ENCODE measurements at places on chromosomes 7 and 10.

DNA sequence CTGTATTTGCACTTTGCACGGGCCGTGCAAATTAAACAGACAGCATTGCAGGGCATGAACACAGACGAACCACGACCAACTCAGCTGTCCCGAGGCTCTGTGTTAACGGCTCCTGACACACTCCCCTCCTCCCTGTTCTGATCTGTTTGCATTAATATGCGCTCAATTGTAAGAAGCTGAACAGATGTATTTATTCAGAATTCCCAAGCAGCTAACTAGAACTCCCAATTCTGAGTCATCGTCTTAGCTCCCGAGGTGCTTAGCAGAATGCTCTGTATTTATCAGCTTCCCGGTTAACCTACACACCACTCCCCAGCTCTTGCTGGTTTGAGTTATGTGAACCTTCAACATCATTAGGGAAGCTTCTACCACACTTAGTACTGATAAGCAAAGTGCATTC is 286.4 kb downstream of the PTPRN2 start:
- DNase-seq = no peak

DNA sequence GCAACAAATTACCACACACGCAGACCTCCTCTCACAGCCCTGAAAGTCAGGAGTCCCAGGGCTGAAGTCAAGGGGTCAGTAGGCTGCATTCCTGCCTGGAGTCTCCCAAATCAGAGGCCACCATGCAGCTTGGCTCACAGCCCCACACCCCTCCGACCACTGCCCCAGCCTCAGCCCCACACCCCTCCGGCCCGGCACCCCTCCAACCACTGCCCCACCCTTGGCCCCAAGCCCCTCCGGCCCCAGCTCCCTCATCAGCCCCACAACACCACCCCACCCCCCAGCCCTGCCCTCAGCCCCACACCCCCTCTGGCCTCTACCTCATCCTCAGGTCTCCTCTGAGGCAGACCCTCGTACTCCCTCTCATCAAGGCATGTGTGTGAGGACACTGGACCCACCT is 85.7 kb downstream of the DIP2C start:
- no peak for DNase-seq

DNA sequence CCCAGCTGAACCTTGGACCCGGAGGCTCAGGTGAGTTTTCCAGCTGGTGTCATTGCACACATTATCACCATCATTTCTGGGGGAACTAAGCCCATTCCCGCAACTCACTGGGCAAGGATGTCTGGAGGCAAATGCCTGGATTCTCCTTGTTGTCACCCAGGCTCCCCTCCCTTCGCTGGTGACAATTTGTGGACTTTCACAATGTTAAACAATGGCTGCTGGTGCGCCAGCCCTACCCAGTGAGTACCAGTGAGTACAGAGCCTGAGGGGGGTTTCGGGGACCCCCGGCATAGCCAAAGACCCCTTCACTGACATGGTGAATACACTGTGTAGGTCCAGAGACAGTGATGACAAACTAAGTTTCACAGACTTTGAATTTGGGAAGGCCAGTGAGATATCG is 189.2 kb downstream of the ADARB2 start:
- no peak for DNase-seq

GRCh38 chr7:155944901-155945300 is 132.6 kb upstream of the SHH start:
- no peak for DNase-seq

DNA sequence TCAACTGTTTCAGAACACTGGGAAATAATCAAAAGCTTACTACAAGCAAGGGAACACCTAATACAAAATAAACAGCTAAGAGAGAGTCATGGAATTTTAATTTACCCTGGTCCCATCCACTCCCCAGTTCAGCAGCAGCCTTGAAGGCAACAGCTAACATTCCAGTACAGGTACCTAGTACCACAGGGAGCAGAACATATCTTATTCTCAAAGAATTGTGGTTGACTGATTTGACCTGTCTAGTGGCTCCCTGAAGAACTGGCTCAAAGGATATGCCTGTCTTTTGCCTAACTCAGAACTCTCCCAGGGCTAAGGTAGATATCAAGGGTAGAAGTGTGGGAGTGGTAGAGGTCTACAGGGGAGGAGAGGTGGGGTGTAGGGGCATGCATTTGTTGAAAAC is 32.3 kb downstream of the SMURF1 start:
- no peak for DNase-seq

Data from GM12865 (cell line).